Kasumi-1 (cell line): ENCODE measurements at places on chromosomes 1 and 21.

DNA sequence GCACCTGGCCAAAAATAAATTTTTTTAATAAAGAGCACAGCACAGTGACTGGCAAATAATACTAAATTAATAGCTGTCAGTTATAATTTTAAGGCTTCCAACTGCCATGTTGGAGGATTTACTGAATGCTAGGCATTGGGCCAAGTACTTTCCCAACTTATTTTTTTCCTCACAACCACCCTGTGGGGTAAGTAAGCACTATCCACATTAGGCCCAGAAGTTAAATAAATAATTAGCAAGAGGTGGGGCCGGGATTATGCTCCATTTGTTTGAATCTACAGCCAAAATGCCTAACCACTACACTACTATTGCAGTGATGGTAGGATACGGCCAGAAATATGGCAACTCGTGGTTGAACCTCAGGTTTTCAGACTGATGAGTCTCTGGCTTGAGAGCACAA, 4.6 kb upstream of the TRNAU1AP start:
- no peak for DNase-seq

- DNase-seq, result no peak
Observed at GRCh38 chr1:183353597-183353996, 64.6 kb downstream of the NMNAT2 start.

GRCh38 chr1:198890214-198890930, 251.5 kb downstream of the PTPRC start:
- DNase-seq, result no peak

DNA sequence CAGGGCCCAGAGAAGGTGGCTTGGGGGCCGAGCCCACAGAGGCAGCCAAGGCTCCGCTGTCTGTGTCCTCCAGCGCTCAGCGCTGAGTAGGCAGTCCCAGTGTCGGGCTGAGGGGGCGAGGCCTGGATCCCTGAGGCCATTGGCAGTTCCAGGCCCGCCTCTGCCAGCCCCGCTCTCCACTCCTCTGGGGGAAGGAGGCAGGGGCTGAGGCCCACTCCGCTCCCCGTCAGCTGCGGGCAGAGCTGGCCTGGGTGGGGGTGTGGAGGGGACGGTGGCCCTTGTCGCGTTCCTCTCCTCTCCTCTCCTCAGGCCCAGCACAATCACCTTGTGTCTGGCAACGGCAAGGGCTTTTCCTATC, 132.8 kb downstream of the CASZ1 start:
- no peak for DNase-seq

GRCh38 chr1:116529199-116529631, 41.6 kb downstream of the CD58 start:
- DNase-seq, result no peak

- peak; percentile 74 for DNase-seq
Observed at GRCh38 chr1:27522432-27523336, 32.7 kb upstream of the WASF2 start.

DNA sequence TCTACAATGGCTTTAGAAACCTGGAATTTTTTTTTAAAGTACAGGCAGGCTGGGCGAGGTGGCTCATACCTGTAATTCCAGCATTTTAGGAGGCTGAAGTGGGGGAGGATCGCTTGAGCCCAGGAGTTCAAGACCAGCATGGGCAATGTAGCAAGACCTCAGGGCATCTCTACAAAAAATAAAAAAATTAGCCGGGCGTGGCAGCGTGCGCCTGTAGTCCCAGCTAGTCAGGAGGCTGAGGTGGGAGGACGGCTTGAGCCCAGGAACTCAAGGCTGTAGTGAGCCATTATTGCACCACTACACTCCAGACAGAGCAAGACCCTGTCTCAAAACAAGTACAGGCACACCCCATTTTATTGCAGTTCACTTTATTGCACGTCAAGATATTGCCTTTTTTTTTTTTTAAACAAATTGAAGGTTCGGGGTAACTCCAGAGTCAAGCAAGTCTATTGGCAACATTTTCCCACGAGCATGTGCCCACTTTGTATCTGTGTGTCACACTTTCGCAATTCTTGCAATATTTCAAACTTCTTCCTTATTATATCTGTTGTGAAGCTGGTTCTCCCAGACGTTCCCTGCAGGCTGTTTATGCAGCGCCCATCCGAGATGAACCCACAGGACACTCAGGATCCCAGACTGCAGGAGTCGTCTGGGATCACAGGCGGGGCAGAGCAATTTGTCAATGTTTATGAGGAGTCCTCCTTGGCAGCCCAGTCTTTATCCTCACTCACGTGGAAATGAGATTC, 4.7 kb downstream of the HES2 start:
- no peak for DNase-seq

DNA sequence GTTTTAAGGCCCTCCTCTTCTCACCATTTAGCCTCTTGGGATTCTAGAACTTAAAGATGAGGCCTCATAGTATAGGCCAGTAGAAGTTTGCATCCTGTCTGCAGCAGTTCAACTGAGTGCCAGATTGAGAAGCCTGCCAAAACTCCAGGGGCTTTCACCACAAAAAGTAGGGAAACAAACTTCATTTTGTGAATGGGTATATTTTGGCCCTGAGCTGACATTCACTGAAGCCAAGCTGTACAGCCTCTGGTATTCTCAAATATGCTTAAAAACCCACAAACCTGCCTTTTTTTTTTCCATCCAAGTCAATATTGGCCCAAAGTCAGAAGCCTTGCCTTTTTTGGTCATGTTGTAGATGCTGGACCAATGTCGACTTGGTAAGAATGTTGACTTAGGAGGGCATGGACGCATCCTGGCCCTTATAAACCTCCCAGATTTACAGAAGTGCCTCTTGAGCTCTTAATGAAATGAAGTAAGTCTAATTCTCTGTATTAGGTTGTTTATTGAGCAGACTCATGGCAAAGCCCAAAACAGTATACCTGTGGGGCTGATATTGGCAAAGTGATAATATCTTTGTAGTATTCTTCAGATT, 337.5 kb downstream of the CHRM3 start:
- DNase-seq, result no peak

DNA sequence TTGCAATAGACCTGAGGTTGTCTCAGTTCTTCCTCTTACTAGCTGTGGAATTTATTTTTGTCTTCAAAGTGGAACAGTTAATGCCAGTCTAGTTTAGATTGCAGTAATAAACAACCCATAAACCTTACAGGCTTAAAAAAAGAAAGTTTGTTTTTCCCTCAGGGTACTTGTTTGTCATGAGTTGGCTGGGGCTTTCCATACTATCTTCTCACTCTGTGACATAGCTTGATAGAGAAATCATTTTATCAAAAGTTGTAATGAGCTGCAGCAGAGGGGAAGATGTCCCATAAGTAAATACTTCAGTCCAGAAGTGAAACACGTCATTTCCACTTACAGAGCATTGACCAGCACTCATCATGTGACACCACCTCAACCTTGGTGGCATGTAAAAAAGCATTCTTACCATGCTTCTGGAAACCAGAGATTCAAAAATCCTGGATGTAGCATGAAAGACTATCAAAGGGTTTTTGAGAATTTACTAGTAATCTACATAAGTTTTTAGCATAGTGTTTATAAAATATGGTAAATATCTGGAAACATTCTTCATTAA, 62.8 kb upstream of the COL11A1 start:
- DNase-seq, result no peak

- DNase-seq, result no peak
Observed at GRCh38 chr1:151802372-151802771, 2.8 kb downstream of the LINGO4 start.

GRCh38 chr1:113662101-113662500, 97.2 kb downstream of the PHTF1 start:
- no peak for DNase-seq

DNA sequence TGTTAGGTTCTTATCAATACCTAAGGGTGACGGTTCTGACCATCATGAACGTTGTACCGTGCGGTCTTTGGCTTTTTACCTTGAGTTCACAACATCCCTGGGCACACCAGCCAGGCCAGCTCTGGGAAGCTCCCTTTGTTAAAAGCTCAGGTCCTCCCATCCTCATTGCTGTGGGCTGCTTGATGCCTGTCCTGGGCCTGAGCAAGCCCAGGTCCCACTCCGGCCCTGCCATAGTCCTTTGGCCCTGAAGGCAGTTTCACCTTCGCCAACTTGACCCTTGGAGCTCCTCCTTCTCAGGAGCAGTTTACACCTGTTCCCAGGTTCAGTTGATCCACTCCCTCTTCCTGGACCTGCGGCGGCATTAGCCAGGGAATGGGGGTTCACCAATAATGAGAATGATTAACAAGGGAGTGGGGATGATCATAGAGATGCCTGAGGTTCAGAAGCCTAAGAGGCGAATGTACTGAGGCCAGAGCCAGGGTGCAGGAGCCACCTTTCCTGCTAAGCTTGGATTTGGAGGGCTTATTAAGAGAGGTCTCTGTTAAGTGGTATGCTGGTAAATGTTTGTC, 40.2 kb downstream of the DHCR24 start:
- no peak for DNase-seq

GRCh38 chr1:10762153-10762523, 34.3 kb downstream of the CASZ1 start:
- no peak for DNase-seq
